Temporal lobe (tissue), 4 donors: ENCODE measurements at places on chromosomes 6 and 20. TPM values are rescaled to one million over a fixed set of nuclear protein-coding genes. Genes with fewer than 3 reads are reported as not detected.

The HLA-C gene
- total RNA-seq: 3.2 TPM

The CRIP3 gene
- 3.0 TPM for total RNA-seq

The ZSCAN26 gene
- 28.0 TPM for total RNA-seq

The LAMA5 gene
- 13.5 TPM for total RNA-seq

The PNLDC1 gene
- not detected for total RNA-seq

The SPINT4 gene
- not detected for total RNA-seq

The BNIP5 gene
- 0.25 TPM for total RNA-seq

The DNAH8 gene
- total RNA-seq: under 0.01 TPM

The KIF6 gene
- 0.98 TPM for total RNA-seq

The NRSN1 gene
- 28.8 TPM for total RNA-seq

The RAET1L gene
- 0.25 TPM for total RNA-seq

The ZNF334 gene
- 17.5 TPM for total RNA-seq

The SAPCD1 gene
- 0.74 TPM for total RNA-seq

The SAMD10 gene
- total RNA-seq: 7.6 TPM

The ELOVL4 gene
- total RNA-seq: 30.0 TPM

The ZBP1 gene
- not detected for total RNA-seq

The PPP1R14C gene
- 48.7 TPM for total RNA-seq

The NOX3 gene
- total RNA-seq: not detected

The TCP11 gene
- 0.25 TPM for total RNA-seq

The PCNA gene
- 25.1 TPM for total RNA-seq

The CLVS2 gene
- 43.3 TPM for total RNA-seq

The IL17A gene
- total RNA-seq: not detected

The VSTM2L gene
- total RNA-seq: 164 TPM

The RCAN2 gene
- 10.8 TPM for total RNA-seq

The FHL5 gene
- total RNA-seq: 0.74 TPM

The OOEP gene
- total RNA-seq: not detected

The UBE2V1 gene
- total RNA-seq: 38.4 TPM

The KCNK16 gene
- total RNA-seq: not detected

The SLC16A10 gene
- 7.6 TPM for total RNA-seq

The ATAT1 gene
- 60.2 TPM for total RNA-seq

The RBM24 gene
- total RNA-seq: 26.1 TPM

The SCRT2 gene
- 4.7 TPM for total RNA-seq

The C20orf204 gene
- 1.2 TPM for total RNA-seq

The PNISR gene
- 85.8 TPM for total RNA-seq

The DSTN gene
- total RNA-seq: 208 TPM

The ACTL10 gene
- 0.74 TPM for total RNA-seq

The HTR1B gene
- 2.2 TPM for total RNA-seq

The COL12A1 gene
- total RNA-seq: 28.3 TPM

The UBD gene
- total RNA-seq: 0.25 TPM
